ENCODE measurements at places on chromosomes 6 and 20. TPM values are rescaled to one million over a fixed set of nuclear protein-coding genes. Genes with fewer than 3 reads are reported as not detected.

The IMPG1 gene
- not detected for total RNA-seq

The HLA-DOA gene
- total RNA-seq = 2.5 TPM

DNA sequence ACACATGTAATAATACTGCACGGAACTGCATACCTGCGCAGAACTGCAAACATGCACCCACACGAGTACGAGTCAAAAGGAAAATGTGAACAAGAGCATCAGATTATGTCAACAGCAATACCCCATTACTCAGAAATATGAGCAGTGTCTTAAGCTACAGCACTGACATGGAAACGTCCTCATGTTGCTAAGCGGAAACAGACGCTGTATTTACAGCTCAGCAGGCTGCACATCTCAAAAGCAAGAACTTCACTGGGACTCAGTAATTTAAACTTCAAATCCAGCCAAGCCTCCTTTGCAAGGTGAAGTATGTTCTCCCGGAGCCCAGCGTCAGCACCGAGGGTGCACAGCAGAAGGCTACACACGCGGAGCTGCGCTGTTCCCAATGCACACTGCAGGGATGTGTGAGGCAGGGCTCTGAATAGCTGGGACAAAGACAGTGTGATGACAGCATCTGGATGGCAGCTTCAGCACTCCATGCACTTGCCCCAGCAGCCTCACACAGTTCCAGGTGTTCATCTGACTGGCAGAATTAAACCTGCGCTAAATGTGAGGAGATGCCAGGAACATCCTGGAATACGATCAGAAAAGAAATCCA lies 202.8 kb downstream of the WDR27 start:
- no peak for DNase-seq

DNA sequence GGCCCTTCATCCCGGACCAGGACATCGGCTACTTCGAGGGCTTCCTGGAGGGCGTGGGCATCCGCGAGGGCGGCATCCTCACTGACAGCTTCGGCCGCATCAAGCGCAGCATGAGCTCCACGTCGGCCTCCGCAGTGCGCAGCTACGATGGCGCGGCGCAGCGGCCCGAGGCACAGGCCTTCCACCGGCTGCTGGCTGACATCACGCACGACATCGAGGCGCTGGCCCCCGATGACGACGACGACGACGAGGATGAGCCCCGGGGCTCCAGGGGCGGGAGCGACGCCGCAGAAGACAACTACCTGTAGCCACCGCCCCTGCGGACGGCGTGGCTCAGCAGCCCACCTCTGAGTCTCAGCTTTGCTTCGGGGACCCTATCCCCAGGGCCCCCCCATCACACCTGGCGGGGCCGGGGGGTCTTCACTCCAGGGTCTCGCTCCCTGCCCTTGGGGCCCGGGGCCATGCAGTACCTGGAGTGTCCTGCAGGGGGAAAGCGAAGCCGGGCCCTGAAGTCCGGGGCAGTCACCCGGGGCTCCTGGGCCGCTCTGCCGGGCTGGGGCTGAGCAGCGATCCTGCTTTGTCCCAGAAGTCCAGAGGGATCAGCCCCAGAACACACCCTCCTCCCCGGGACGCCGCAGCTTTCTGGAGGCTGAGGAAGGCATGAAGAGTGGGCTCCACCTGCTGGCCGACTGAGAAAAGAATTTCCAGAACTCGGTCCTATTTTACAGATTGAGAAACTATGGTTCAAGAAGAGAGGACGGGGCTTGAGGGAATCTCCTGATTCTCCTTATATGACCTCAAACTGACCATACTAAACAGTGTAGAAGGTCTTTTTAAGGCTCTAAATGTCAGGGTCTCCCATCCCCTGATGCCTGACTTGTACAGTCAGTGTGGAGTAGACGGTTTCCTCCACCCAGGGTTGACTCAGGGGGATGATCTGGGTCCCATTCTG lies 20.8 kb upstream of the HCK start:
- peak; percentile 87 for DNase-seq

DNA sequence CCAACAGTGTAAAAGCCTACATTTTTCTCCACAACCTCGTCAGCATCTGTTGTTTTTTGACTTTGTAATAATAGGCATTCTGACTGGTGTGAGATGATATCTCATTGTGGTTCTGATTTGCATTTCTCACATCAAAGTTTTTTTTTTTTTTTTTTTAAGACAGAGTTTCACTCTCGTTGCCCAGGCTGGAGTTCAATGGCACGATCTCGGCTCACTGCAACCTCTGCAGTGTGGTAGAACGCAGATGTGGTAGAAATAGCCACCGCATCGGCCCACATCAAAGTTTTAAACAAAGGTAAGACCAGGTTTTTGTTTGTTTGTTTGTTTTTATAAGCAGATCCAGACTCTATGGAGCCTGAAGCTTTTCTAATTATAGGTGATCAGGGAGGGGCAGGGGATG lies 12.7 kb upstream of the PPP1R3G start:
- DNase-seq = no peak

The OOEP gene
- not detected for total RNA-seq

GRCh38 chr6:136510782-136511181 lies 39.4 kb downstream of the MAP7 start:
- DNase-seq = no peak

The CDK5RAP1 gene
- 58.3 TPM for total RNA-seq

The PANK2 gene
- 38.9 TPM for total RNA-seq

DNA sequence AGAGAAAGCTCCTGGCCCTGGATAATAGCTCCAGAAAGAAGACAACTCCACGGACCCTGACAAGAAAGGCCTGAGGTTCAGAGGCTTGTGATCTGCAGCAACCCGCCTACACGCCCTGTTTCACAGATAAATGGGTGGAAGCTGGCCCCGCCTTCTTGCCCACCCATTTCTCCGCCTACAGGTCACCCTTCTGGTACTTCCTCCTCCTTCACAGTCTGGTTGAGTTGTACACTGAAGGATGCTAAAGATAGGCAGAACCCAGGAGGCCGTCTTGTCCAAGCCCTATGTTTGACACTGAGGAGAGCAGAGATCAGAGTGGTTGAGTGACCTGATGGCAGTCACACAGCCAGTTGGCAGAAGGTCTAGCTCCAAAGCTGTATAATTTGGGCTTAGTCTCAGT lies 34.2 kb upstream of the MDGA1 start:
- DNase-seq = no peak

DNA sequence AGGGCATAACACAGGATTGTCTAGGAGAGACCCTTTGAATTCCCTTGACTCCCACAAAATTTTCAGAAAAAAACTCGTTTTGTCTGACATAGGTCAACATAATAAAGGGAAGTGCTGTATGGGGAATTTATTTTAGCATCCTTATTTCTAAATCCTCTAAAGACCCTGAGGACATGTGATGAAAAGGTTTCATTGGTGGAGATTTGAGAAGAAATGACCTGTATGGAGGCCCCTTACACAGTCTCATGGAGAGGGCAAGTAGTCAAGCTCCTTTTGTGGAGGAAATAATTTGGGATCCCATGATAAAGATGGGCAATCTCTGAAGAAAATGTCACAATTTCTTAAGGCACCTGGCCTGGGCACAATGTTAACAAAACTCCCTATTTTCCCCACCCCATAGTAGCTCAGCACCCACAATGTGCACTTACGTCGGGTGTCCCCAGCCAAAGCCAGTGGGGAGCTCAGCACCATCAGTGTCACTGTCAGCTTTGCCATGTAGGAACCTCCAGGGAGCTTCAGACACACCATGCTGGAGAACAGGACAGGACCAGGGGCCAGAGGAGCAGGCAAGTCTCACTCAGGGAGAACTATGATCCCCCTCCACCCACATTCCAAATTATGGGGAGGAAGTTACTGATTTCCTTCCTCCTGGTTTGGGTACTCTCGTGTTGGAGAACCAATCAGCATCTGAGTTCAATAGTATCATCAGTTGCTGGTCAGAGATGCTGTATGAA lies at the start of gene HLA-DRB5:
TSS of gene HLA-DRB5 (minus strand) at position 591 of the 734 bp plus-strand sequence. CDS start at position 528, 63 bp downstream.
- no peak for DNase-seq

DNA sequence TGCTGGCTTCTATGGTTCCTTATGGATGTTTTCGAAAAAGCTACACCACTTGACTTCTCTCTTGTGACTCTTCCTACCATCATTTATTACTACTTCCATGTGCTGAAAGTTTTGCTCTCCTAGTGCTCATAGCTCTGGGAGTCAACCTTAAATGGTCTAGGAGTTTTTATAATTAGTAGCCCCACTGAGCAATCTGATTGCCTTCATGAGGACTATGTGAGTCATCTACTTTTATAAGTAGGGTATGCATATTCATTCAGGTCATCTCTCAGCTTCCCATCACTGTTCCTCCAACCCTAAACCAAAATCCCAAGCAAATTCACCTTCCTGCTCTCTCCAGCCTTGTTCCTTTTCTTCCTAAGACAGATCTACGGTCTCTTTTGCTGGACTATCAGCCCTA lies 17.4 kb upstream of the FAXC start:
- DNase-seq = no peak

The PACSIN1 gene
- total RNA-seq = 12.5 TPM

DNA sequence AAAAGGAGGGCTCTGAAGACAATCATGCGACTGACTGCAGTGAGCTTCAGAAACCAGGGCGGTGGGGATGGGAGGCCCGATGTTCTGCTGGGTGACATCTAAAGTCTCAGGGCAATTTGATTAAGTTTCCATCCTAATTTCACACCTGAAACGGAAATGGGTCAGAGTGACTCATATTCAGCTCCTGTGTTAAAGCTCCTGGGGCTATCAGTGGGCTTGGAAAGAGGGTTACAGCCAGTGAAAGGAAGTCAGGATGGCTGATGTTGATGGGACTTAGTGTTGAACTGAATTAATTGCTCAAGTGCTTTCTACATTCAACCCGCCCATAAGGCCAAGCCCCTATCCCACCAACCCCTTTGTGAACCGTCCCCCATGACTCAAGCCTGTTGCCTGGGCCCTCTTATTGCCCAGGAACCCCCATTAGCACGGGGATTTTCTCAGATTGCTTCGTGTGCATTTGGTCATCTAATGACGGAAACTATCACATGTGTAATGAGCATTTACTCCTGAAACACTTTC lies 47.1 kb upstream of the TBC1D7 start:
- no peak for DNase-seq

The RSPH4A gene
- 4.4 TPM for total RNA-seq

DNA sequence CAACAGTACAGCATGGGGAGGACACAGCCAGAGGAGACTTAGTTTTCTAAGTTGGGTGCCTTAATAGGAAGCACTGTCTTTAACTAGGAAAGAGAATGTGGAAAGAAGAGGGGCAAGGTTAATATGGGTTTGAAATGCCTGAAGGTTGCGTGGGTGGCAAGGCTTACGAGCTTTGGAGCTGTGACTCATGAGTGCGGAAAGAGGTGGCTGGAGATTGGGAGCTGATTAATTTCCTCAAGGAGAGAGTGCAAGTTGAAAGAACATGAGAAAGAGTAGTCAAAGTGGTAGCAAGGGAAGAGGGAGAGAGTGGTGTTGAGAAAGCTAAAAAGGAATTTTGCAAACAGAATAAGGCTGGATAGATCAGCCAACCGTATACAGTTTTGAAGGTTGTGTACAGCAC lies 315.1 kb upstream of the PRND start:
- DNase-seq = no peak

- no peak for DNase-seq
These were observed 9.4 kb upstream of the KHDC1L start for GRCh38 chr6:73234733-73235132.

GRCh38 chr6:45494416-45495135 lies 116.8 kb upstream of the SUPT3H start:
- DNase-seq = no peak

GRCh38 chr6:57315851-57316250 lies 1.6 kb upstream of the PRIM2 start:
- DNase-seq = no peak

The SCUBE3 gene
- 14.7 TPM for total RNA-seq

The NHLRC1 gene
- total RNA-seq = 3.5 TPM

GRCh38 chr6:133871131-133871530 lies 17.8 kb upstream of the TCF21 start:
- no peak for DNase-seq

DNA sequence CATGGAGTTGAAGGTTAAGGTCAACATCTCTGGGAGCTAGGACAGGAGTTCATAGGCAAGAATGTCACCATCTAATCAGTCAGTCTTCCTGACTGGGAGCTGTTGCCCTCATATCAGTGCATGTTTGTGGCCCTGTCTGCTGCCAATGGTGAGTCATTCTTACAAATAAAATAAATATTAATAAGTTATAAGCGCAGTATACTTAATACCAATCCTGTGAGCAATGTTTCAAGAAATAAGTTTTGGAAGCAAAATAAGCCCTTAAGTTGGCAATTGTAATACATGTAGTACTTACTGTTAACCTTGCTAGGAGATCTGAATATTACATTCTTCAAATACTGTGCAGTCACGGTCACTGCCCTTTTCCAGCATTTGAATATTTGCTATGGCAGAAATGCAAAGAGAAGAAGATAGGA lies 20.2 kb upstream of the MDGA1 start:
- no peak for DNase-seq

The PPP1R3G gene
- total RNA-seq = 0.45 TPM

- no peak for DNase-seq
These were observed 438.4 kb upstream of the FLRT3 start for GRCh38 chr20:14775778-14776177.

- DNase-seq = no peak
These were observed 31.2 kb upstream of the PDE7B start for GRCh38 chr6:135820340-135820739.

DNA sequence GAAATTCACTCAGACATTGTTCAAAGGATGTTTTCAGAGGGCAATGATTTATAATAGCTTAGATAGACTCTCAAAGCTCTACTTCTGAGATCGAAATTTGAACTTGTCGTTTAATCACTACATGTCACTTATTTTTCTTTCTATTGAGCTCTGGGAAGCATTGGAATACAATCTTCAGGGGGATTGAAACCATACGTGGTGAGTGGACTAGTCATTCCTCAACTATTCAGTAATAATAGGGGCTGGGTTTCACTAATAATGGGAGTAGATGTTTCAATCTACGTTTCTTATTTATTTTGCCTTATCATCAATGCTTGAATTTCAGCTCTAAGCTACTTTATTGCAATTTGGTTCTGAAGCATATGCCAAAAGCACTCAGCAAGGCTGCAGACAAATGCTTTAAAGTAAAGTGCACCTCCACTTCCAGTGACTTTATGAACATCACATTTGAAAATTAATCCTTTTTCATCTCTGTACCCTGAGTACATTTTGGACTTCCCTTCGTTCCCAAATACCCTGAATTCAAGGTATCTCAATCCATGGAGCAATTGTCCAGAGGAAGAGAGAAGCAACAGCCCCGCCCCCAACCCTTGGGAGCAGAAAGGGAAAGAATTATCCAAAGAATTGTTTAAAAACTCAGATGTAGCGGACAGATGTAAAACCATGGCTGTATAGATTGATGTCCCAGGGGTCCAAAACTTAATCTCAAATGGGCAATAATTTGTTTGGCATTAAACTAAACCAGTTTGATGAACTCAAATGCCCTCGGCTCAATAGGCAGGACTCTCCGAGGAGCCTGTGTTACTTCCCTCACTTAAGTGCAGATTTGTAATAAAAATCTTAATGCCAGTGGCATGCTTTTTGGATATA lies 68.1 kb downstream of the HFE start:
- DNase-seq = no peak
